Activated CD4-positive, alpha-beta memory T cell treated with anti-CD3 and anti-CD28 coated beads, Interleukin-2, amount 10 ng/mL, durations not matched to agents 7 days and 5 days (primary cell): ENCODE measurements at places on chromosomes 2 and 18.

GRCh38 chr2:231168460-231169139 lies 29.8 kb upstream of the ARMC9 start:
- no peak for DNase-seq

DNA sequence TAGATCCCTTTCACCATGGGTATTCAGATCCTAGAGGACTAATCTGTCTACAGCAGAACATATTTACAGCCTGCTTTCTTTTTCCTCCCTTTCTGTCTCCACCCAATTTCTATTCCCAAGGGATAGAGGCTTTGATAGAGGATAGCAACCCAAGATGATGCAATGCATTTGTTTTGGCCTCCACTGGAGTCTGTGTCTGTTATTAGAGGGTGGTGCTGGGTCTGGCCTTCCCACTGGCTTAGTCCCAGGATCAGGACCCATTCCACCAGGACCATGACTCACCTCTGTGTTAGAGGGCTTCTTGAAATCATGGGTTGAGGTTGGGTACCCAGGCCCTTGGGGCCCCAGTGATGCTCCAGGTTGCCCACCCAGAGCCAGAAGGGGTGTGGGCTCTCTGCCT lies 239.7 kb upstream of the TNP1 start:
- DNase-seq, result no peak

- DNase-seq, result no peak
Measured at GRCh38 chr2:95062242-95063085, 37.0 kb downstream of the MAL start.

DNA sequence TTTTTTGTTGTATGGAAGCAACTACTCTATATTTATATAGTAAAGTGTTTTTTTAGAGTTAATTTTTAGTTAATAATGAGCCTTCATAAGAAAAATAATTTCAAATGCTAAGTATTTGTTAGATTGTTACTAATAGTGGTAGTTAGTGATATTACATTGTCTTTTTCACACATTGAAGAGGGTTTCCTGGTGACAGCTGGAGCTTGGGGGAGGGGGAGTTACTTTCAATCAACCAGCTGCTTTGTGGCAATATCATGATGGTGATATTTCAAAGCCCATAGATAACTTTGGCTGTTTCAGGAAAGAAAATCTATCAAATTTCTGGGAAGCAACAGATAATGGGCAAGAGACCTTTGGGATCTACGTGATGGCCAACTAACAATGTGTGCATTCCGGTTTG lies 4.1 kb downstream of the RHBDD1 start:
- DNase-seq, result no peak

DNA sequence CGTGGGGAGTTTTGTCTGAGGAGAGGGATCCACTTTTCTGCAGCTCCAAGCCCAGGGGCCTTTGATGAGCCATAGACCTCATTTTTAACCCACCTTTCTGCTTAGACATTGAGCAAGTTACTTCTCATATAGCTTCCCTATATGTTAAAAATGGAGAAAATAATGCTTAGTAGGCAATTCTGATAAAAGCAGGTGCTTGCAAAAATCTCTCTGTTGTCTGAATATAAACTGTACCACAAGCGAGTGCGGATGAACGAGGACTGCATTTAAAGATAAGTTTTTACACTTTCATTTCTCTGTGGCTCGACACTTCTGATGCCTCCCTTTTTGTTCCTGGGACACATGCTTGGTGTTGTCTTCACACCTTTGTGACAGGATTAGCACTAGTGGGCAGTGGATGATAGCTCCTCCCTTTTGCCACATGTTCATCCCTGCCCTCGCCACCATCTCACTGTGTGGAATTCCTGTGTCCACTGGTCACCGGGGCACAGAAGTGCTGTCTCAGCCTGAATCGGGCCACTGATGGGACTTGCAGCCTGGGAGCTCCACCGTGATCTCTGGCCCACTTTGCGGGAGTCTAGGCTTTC lies 1.6 kb downstream of the TYMS start:
- DNase-seq, result no peak

- DNase-seq, result no peak
Measured at GRCh38 chr2:52498077-52498750, 1269.4 kb upstream of the CHAC2 start.

- no peak for DNase-seq
Measured at GRCh38 chr2:149192427-149192826, 138.0 kb upstream of the LYPD6 start.

- no peak for DNase-seq
Measured at GRCh38 chr2:239619369-239619768, 218.5 kb upstream of the HDAC4 start.

DNA sequence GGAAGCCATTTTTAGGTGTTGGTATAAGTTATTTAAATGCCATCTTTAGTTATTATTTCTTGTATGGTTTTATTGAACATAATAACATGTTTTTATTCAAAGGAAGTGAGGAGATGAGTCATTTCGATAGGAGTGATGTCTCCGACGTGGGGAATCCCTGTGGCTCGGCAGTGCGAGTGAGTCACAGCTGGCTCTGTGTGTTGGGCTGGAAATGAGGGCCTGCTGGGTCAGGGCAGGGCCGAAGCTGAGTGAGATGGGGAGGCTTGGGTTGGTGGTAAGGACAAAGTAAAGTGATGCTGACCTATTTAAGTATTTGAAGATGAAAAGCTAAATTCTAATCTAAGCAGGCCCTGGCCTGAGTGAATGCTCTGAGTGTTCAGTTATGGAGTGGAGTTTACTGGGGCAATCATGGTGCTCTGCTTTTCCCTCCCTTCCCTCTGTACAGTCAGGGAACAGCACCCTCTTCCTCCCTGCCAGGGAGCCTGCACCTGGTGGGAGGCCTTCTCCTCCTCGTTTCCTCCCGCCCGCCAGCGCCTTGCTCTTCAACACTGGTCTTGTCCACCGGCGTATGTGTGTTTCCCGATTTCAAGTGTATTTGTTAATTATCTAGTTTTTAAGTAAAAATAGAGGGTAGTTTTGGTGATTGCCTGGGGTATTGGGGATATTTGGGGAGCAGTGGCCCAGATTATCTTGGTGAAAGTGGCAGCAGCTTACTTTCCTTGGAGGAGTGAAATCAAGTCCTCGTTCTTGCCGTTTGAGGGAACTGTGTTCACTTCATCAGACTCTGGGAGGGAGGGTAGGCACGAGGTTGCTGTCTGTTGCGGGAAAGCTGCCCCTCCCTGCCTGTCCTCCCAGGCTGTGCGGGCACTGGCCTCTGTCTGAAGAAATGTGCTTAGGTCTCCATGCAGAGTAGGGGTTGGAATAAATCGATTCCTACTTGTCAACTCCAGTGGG lies 157.0 kb downstream of the LDLRAD4 start:
- DNase-seq, result peak; percentile 82

DNA sequence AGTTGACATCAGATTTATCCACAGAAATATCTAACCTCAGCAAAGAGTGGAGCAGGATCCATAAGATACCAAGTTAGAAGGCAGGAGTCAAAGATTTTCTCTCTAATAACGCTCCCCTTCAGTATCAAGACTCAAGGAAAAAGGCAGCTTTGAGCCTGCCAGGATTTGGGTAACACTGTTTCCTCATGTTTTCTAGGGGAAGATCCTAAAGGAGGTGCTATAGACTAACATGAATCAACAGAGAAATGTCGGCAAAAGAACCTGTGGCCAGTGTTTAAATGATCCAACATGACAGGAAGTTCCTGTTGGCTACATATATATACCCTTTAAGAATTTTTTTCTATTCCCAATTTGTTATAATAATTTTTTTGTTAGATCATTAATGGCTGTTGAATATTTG lies 402.3 kb downstream of the TGIF1 start:
- DNase-seq, result no peak

DNA sequence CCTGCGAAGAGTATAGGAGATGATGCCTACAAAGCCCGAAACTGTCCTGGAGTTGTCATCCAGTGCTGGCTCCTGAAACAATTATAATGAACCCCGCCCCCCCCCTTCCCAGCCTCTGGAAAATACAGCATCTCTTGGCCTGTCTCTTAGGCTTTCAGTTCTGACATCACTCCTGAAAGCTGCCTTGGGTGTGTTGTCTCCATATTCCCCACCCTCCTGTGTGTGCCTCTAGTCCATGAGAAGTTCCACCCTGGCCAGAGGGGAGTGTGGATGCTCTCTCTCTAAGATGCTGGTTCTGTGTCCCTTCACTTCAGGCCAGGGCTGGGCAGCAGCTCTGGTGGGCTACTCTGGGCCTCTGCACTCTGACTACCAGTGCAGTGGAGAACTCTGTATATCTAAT lies 58.9 kb upstream of the TGFA start:
- DNase-seq, result no peak

GRCh38 chr2:46384457-46384815 lies 87.2 kb downstream of the EPAS1 start:
- no peak for DNase-seq

DNA sequence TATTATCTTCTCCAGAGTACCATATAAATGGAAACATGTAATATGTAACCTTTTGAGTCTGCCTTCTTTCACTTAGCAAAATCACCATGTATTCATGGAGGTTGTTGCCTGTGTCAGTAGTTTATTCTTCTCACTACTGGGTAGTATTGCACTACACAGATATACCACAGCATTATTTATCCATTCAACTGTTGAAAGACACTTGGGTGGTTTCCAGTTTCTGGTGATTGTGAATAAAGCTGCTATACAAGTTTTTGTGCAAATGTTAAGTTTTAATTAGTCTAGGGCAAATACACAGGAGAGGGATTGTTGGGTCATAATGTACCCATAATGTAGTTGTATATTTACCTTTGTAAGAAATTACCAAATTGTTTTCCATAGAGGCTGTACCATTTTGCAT lies 29.6 kb upstream of the RPRD1A start:
- no peak for DNase-seq

DNA sequence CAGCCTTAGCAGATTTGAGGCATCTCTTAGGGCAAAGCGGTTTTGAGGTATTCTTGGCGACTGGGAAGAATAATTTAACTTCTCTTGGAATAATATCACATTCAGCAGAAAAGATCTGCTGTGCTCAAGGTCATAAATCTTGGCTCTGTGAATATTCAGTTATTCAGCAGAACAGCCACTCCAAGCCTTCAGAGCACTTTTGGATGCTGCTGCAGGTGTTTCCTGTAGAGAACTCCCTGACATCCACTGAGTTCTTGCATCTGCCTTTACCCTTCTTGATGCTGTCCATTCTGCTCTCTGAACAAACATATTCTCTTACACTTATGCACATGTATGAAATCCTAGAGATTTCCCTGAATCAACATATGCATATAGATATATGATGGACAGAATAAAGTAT lies 390.3 kb downstream of the NRXN1 start:
- no peak for DNase-seq

- DNase-seq, result no peak
Measured at GRCh38 chr2:240597419-240598181, 11.1 kb downstream of the CAPN10 start.

- no peak for DNase-seq
Measured at GRCh38 chr2:129139380-129139779, 820.7 kb upstream of the HS6ST1 start.

- DNase-seq, result no peak
Measured at GRCh38 chr2:23657934-23658333, 269.0 kb downstream of the ATAD2B start.

GRCh38 chr18:40670668-40671375 lies 1284.2 kb upstream of the PIK3C3 start:
- DNase-seq, result no peak

GRCh38 chr2:219230059-219230540 lies 494 bp downstream of the ANKZF1 start:
- DNase-seq, result peak; percentile 56

- peak; percentile 85 for DNase-seq
Measured at GRCh38 chr18:63969942-63970808, at the start of gene SERPINB8. SERPINB8 (plus strand) TSS chr18:63970081; CDS start chr18:63978309, 8,228 bp downstream.

- no peak for DNase-seq
Measured at GRCh38 chr2:46615555-46615954, 136.2 kb downstream of the TMEM247 start.

DNA sequence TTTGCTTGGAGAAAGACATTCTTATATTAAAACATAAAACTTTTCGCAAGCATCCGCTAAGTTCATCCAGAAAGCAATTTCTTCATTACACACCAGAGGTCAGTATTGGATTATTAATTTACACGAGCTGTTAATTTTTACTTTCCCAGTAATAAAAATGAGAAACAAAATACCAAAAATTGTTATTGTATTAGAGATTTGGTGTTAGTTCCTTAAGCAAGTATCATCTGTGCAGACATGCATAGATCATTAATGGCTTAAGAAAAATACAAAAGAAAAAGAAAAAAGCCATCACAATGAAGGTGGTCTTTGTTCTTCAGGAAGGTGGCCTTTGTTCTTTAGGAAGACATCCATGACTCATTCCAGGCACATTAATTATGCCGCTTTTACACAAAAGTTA lies 53.6 kb upstream of the HNMT start:
- DNase-seq, result no peak

GRCh38 chr2:199201539-199201938 lies 256.2 kb downstream of the SATB2 start:
- no peak for DNase-seq

DNA sequence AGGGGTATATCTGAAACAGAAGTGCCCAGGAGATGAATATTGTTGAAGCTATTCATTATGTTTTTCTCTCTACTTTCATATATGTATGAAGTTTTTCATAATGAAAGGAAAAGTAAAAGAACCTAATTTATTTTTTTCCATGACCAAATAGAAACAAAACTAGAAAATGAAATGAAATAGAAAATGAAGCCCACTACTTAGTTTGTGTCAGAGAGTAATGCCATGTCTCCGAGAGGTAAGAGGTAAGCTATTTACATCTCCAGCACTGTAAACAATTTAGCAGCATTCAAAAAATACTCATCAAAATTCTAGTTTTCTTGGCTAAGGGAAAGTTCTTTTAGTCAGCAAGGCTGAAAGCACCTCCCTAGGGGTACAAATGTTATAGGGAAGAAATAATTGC lies 238.6 kb downstream of the PTH2R start:
- no peak for DNase-seq

- no peak for DNase-seq
Measured at GRCh38 chr2:39289609-39290008, 45.8 kb upstream of the CDKL4 start.

DNA sequence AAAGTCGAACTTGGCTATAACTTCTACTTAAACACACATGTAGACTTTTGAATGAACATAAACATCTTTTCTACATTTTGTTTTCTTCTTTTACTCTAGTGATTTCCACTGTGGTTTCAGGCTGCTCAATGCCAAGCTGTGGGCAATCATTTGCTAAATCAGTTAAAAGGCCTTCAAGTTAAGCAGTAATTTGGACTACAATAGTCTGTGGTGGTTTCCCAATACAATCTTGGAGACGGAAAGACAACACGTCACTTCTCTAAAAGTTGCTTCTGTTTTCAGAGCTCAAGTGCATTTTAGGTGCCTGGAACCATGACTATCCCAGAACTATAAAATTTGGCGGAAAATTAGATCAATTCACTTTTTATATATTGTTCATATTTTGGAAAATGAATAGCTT lies 69.4 kb downstream of the TXNL1 start:
- DNase-seq, result no peak

GRCh38 chr2:233980955-233981561 lies 63.9 kb downstream of the TRPM8 start:
- no peak for DNase-seq

DNA sequence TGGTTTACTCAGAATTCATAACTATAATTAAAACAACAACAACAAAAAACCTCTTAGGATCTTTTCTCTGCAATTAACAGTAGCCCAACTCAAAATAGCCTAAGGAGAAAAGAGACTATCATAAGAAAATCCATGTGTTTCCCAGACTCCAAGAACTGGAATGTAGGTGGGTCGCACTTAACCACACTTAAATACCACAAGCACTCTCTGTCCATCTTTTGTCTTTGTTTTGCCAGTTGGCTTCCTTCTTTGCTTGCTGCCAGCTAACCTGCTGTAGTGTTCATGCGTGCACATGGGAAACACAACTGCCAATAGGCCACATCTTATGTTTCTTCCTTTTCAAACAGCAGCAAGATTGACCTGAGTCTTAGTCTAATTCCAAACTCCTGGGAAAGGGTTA lies 24.1 kb upstream of the ACVR1 start:
- peak; percentile 25 for DNase-seq

GRCh38 chr2:127465258-127465657 lies 47.0 kb downstream of the PROC start:
- no peak for DNase-seq
